ENCODE measurements at places on chromosomes 5 and 9.

GRCh38 chr5:115963566-115963965 is 1.3 kb downstream of the LVRN start:
- DNase-seq, result no peak

DNA sequence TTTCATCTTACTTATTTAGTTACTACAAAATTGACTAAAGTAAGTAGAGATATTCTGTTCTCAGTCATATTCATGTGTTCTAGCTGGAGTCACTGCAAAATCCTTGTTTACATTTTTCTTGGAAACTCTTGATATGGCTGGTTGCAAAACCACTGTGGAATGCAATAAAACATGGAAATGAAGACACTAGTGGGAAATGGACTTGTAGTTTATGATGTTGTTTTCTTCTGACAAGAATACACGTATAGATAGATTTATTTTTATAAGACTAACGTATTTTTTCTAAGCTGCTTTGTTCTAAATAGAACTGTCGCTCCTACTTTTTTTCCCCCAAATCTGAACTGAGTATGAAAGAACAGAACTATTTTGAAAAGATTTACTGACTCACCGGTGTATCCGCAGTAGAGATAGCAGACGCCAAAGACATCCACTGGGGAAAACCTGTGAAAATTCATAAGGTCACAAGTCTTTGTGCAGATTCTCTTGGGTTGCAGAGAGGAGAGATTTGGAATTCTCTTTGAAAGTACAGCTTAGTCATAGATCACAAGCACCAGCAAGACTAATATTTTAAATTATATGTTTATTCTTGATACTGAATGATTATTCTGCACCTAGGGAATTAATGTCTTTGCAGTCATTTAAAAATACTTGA is 119.6 kb upstream of the TAF11L2 start:
- no peak for DNase-seq

- DNase-seq, result no peak
These were observed 303.1 kb downstream of the MLLT3 start for GRCh38 chr9:20319241-20319640.

GRCh38 chr9:121551985-121552753 is 52.5 kb upstream of the GGTA1 start:
- DNase-seq, result no peak

DNA sequence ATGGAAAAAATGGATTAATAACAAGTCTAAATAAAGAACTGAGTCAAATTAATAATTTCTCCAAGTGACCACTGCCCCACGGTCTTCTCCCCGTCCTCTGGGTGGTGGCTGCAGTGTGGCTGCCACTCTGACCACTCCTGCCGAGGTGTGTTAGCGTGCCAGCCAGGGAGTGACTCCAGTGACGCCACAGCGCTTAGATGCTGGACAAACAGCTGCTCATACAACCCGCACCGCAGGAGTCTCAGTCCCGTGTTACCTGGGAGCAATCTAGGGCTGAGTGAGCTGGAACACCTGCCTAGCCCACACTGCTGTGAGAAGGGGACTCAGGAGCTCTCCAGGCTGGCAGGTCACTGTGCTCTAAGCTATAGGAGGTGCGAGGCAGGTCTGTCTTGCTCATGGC is 10.2 kb downstream of the MAPK9 start:
- DNase-seq, result no peak

GRCh38 chr9:137085920-137086530 is 760 bp upstream of the MAN1B1 start:
- DNase-seq, result no peak

GRCh38 chr5:2876183-2876582 is 124.7 kb upstream of the IRX2 start:
- no peak for DNase-seq

DNA sequence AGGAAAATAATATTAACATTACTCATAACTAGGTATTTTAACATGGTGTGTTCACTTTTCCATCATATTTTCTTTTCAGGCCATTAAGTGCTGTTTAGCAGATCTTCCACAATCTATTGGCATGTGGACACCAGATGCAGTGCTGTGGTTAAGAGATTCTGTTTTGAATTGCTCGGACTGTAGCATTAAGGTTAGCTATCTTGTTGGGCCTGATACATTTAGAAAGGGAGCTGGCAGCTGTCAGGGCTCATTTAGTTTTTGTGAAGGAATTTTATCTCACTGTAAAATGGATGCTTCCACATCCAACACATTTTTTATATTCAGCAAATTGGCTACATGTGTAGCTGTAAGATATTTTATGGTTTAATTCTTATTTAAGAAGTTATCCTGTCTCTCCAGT is 20.7 kb upstream of the TMOD1 start:
- DNase-seq, result no peak

GRCh38 chr5:178286226-178287090 is 53.9 kb upstream of the PHYKPL start:
- no peak for DNase-seq

DNA sequence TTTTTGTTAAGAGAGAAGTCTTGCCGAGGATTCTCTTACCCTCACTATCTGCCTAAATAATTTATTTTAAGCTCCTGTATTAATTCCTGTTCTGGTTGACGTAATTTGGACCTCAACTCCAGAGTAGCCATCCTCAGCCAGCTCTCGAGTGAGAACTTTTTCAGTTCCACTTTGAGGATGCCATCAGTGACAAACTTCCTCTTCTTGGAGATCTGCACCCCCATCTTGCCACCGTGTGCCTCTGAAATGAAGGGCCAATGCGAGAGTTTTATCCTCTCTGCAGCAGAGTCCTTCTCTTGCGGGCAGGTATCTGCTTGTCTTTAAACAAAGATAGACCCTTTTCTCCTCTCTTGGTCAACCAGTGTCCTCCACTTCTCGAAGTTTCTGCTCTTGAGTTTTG is 19.5 kb upstream of the TMEM174 start:
- no peak for DNase-seq
